ENCODE measurements at places on chromosomes 2 and 18.

DNA sequence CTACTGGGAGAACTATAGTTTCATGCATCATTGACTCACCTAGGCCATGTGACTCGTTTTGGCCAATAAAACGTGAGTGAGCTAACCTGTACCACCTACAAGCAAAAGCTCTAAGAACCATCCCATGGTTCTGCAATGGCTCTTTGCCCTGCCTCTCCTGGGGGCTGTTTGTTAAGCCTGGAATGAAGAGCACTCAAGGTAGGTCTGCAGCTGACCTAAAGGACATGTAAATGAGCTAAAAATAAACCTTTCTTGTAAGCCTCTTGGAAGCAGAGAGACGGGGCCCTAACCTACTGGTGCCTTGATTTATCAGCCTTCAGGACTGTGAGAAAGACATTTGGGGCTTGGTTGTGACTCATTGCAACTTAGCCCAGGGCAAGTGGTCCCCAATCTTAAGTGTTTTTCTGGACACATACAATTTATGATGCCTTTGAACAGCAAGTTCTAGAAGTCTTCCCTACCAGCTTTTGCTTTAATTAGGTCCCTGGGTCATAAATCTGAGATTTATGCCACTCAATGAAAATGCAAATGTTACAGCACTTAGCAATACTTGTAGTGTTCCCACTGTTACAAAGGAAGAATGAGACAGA, 107.4 kb downstream of the OSBPL6 start:
- no peak for DNase-seq

DNA sequence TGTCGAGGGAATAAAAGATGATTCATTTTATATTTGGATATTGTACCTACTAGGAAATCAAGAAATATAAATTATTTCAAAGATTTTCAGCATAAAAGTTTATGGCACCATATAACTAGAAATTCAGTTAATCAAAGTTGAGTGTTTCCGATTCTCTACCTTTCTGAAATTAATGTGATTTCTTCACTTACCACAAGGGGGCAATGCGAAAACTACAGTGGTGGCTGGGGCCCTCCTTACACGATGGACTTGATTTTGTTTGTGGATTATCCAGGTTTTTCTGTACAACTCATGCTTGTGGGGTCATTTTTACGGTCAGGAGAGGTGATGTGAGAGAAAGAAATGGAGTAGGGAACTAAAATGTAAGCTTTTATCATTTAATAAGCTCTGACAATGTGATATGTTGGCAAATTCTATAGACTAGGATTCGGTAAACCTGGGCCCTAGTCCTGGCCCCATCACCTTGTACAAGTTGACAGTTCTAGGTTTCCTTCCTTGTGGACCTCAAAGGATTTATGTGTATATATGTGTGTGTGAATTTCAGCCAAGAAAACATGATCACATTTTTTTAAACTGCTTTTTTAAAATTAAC, 47.6 kb downstream of the G6PC2 start:
- DNase-seq: no peak

DNA sequence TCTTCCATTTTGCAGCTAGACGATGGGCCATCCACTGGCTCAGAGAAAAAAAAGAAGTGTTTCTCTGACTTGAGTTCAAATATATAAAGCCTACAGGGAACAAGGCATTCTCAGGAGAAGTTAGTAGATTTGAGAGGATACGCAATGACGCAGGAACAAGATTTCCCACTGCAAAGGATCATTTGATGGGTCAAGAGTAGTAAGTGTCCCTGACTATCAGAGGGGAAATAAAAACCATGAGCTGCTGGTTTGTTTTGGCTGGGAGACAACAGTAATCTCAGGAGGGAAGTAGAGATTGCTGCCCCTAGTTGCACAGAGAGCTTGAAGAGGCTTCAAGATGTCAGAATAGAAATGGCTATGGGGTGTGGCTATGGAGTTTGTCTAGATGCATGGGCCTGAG, 22.3 kb upstream of the MYO1B start:
- no peak for DNase-seq

- no peak for DNase-seq
Measured at GRCh38 chr2:2586068-2586776, 255.1 kb upstream of the MYT1L start.

DNA sequence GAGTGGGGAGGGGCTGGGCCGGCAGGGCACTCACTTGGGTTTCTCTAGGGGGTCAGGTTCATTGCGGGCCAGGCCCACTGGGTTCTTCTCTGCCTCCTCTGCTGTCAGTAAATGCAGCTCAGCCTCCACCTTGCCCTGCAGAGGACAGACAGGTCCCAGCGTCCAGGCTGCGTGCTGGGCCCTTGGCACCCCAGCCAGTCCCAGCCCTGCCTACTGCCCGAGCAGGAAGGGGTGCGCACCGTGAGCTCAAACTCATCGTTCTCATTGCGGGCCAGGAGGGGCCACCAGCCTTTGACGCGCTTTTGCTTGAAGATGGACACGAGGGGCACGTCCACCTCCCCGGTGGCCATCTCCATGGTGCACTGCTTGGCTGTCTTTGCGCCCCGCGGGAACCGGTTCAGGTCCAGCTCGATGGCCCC, 17.3 kb downstream of the OTOF start:
- DNase-seq: no peak

DNA sequence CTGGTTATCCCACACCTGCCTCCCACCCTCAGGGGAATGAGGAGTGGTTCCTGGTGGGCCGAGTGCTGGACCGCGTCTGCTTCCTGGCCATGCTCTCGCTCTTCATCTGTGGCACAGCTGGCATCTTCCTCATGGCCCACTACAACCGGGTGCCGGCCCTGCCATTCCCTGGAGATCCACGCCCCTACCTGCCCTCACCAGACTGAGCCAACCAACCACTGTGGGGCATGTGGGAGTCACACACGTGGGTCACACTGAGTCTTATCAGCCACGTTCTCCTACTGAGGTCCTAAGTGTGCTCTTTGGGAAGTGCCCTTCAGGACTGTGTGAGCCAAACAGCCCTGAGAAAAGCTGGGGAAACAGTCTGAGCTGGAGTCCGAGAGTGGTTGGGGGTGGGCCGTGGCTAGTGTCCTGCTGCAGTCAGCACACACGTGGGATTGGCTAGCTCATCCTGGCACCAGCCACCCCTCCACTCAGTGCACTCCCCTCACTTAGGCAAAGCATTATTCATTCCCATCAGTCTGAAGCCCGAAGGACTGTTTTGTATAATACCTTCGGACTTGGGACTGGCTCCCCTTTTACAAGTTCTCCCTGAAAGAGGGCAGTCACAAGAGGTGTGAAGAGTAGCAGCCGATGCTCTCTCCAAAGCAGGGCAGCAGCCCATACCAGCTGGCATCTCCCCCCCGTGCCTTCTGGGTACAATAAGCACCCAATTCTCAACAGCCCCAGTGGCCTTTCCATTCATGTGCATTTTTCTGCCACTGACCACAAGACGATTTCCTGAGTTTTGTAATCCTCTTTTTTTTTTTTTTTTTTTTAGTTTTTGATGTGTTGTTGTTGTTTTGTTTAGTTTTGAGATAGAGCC, 4.6 kb downstream of the TIGD1 start:
- no peak for DNase-seq

DNA sequence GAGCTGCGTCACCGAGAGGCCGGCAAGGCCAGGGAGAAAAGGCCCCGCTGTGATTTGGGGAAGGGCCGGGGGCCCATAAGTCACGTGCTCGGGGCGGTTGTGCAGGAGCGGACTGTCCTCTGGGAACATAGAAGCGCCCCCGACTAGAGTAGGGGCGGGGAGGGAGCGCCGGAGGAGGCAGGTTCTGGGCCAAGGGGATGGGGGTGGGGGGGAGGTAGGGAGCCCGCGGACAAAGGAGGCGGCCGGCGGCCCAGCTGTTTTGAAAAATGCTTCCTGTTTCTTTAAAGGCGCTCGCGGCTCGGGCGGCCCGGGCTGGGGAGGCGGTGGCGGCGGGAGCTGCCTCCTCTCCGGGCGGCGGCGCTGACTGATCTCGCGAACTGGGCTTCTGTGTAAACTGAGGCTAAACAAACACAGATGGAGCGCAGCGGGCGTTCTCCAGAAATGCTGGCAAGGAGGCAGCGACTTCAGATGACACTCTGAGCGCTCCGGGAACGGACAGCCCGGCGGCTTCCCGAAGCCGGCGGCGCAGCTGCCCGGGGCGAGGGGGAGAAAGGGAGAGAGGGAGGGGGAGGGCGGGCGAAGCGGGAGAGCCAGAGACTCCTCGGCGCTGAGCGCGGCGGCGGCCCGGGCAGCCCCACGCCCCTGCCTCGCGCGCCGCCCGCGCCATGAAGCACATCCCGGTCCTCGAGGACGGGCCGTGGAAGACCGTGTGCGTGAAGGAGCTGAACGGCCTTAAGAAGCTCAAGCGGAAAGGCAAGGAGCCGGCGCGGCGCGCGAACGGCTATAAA, at the start of gene ATOH8:
Gene ATOH8, plus strand, starts transcription at position 467 of the 788 bp plus-strand sequence. Its CDS starts 199 bp downstream, at position 666.
- no peak for DNase-seq

DNA sequence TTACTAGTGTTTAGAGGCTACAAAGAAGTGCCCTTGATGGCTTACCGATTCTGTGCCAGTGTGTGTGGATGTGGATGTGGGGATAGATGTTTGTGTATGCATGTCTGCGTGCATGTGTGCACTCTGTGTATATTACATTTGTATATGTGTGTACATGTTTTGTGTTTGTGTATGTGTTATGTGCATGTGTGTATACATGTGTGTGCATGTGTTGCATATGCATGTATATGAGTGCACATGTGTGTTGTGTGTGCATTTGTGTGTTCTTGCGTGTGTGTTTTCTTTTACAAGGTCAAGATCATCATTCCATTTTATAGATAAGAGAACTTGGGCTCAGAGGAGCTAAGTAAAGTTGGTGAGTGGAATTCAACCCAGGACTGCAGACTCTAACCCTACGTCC, 217.1 kb upstream of the PID1 start:
- DNase-seq: no peak

- DNase-seq: no peak
Measured at GRCh38 chr2:238388794-238389193, 37.9 kb upstream of the ASB1 start.

GRCh38 chr2:222703886-222704285, 32.4 kb downstream of the MOGAT1 start:
- DNase-seq: no peak

- DNase-seq: no peak
Measured at GRCh38 chr2:231364961-231365810, 30.3 kb upstream of the B3GNT7 start.

GRCh38 chr18:63233334-63233733, 86.2 kb downstream of the BCL2 start:
- DNase-seq: no peak

- no peak for DNase-seq
Measured at GRCh38 chr2:55196526-55196925, 35.6 kb downstream of the CLHC1 start.

DNA sequence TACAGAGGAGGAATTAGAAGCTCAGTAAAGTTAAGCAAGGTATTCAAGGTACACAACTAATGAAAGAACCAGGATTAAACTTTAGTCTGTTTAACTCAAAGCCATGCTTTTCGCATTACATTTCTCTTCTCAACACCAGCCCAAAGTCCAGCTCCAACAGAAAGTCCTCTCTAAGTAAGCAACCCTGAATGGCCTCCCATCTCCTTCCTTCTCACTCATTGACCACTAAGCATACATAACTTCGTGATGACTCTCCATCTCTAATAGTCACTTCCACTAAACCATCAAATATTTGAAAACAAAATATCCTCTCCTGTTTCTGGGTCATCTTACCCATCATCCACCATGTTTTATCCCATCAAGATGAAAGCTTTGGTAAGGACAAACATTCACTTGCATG, 219.8 kb downstream of the RAD51AP2 start:
- no peak for DNase-seq
